H9 (cell line): ENCODE measurements at places on chromosomes 6 and 20. TPM values are rescaled to one million over a fixed set of nuclear protein-coding genes. Genes with fewer than 3 reads are reported as not detected.

SLC2A10 gene
- total RNA-seq: 8.2 and 9.9 TPM in 2 replicates

CRISP3 gene
- not detected in 2 replicates for total RNA-seq

GRCh38 chr6:14058735-14059134 lies 58.8 kb upstream of the CD83 start:
- no peak overlapping the region for H3K4me3 ChIP-seq
- no peak for DNase-seq
- H3K27me3 ChIP-seq: no peaks in the 10 kb centered on the region
- H3K4me1 ChIP-seq: no peaks in the 10 kb centered on the region
- no peaks in the 10 kb centered on the region; the same call in 2 of the 3 replicates for H3K36me3 ChIP-seq
- no peak overlapping the region for H3K27ac ChIP-seq

- no peak overlapping the region for H3K4me3 ChIP-seq
- H3K27ac ChIP-seq: no peak overlapping the region
Measured at GRCh38 chr20:59662856-59663512, 58.6 kb downstream of the PHACTR3 start.

- no peaks in the 10 kb centered on the region for H3K36me3 ChIP-seq
- H3K27me3 ChIP-seq: no peaks in the 10 kb centered on the region
- DNase-seq: no peak
- H3K4me3 ChIP-seq: no peak overlapping the region
- H3K4me1 ChIP-seq: no peaks in the 10 kb centered on the region
- no peak overlapping the region for H3K27ac ChIP-seq
Measured at GRCh38 chr6:6751619-6752023, 163.1 kb downstream of the LY86 start.

DNA sequence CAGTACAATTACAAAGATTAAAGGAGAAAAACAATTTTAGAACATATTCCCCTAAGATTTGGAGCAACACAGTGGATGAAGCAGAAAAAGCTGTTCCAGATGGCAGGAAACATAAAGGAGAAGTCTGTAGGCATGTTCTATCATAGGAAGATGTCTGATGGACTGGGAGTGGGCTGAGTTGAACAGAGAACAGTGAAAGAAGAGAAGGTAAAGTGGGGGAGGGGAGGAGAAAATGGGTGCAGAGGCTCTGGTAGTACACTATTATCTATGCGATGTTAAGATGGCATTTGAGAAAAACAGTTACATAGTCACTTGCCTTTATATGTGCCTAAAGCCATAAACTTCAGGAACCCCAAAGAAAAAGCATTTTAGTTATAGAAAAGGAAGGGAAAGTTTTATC lies 4.2 kb upstream of the PHIP start:
- peak overlapping the region; percentile 9; the same call in 1 of the 3 replicates for H3K4me3 ChIP-seq
- no peaks in the 10 kb centered on the region for H3K27me3 ChIP-seq
- DNase-seq: no peak
- H3K36me3 ChIP-seq: no peaks in the 10 kb centered on the region
- H3K4me1 ChIP-seq: no peaks in the 10 kb centered on the region; the same call in 1 of the 2 replicates
- H3K27ac ChIP-seq: no peak overlapping the region

DNA sequence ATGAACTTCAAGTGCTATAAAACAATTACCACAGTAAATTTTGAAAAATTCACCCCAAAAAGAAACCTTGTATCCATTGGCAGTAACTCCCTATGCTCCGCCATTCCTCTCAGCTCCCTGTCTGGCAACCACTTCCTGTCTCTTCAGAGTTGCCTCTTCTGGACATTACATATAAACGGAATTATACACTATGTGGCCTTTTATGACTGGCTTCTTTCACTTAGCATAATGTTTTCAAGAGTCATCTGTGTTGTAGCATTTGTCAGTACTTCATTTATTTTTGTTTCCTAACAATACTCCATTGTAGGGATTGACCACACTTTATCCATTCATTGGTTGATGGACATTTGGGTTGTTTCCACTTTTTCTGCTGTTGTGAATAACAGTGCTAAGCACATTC lies 50.1 kb downstream of the CEP43 start:
- DNase-seq: no peak
- H3K4me1 ChIP-seq: no peaks in the 10 kb centered on the region
- H3K36me3 ChIP-seq: peaks cover 6% of the 10 kb centered on the region; the same call in 1 of the 2 replicates
- H3K27ac ChIP-seq: no peak overlapping the region
- H3K27me3 ChIP-seq: no peaks in the 10 kb centered on the region

DNA sequence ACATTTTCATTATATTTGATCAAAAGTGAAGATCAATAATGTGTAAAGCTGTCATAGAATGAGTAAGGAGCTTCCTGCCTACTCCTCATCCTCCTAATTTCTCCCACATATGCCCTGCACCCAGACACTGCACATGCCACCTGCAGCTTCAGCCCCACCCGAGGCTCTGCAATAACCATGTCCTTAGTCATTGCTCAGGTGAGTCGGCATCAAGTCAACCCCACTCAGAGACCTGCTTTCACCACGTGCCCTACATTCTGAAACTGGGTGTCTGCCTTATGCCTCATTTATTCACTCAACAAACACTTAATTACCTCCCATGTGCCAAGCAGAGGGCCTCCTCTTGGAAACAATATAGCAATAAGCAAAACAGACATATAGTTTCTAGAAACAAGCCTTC lies 15.4 kb upstream of the TNFAIP3 start:
- H3K4me3 ChIP-seq: no peak overlapping the region
- no peaks in the 10 kb centered on the region for H3K27me3 ChIP-seq
- no peak overlapping the region for H3K27ac ChIP-seq

GRCh38 chr6:159180001-159180400 lies 10.8 kb downstream of the FNDC1 start:
- DNase-seq: no peak
- H3K4me3 ChIP-seq: no peak overlapping the region
- no peaks in the 10 kb centered on the region for H3K27me3 ChIP-seq
- H3K27ac ChIP-seq: no peak overlapping the region

- peak; percentile 50 for DNase-seq
- no peaks in the 10 kb centered on the region for H3K27me3 ChIP-seq
- H3K4me1 ChIP-seq: peaks cover 2% of the 10 kb centered on the region; the same call in 1 of the 2 replicates
- no peaks in the 10 kb centered on the region for H3K36me3 ChIP-seq
Measured at GRCh38 chr6:52731719-52732118, 31.6 kb downstream of the GSTA2 start.

- no peak overlapping the region for H3K4me3 ChIP-seq
- no peaks in the 10 kb centered on the region for H3K27me3 ChIP-seq
- H3K27ac ChIP-seq: no peak overlapping the region
Measured at GRCh38 chr6:134105940-134106339, 53.5 kb upstream of the SLC2A12 start.

DNA sequence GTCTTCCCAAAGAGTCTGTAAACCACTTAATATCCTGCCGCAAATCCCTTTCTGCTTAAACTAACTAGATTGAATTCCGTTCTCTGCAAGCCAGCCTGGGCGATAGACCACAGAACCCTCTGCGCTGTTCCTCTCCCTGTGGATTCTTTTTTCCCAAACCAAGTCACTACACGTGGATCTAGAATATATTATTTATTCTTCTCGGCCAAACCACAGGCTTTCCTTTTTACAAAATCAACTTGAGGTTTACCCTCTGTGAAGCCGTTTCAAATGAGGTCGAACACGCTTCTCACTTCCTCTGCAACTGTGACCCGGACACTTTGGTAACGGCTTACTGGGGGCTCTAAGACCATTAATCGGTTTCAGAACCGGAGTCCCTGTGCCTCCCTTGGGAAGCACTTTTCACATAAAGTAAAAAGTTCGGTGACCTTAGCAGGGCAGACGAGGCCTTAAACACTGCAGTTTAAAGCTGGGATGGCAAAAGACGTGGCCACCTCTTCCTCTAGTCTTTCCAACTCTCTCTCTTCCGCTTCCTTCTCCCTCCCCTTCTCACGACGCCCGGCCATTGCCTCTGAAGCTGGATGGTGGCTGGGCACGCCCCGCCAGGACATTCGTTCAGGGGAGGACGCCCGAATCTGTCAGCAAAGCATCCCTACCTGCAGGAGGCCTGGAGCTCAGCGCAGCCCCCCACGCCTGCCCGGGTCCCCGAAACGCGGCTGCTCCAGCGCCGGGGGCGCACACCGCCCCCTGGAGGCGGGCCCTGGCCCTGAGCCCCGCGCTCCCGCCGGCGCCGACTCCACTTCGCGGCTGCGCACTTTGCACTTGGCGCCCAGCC lies 55.0 kb upstream of the FOXC1 start:
- peak overlapping the region; percentile 75 for H3K4me3 ChIP-seq
- H3K36me3 ChIP-seq: no peaks in the 10 kb centered on the region
- no peaks in the 10 kb centered on the region for H3K27me3 ChIP-seq
- no peak overlapping the region for H3K27ac ChIP-seq
- DNase-seq: peak; percentile 49
